Activated gamma-delta T cell treated with anti-CD3 and anti-CD28 coated beads, Interleukin-2, amount 50 U/mL, for 16 hours (primary cell): ENCODE measurements at places on chromosomes 6 and 20.

DNA sequence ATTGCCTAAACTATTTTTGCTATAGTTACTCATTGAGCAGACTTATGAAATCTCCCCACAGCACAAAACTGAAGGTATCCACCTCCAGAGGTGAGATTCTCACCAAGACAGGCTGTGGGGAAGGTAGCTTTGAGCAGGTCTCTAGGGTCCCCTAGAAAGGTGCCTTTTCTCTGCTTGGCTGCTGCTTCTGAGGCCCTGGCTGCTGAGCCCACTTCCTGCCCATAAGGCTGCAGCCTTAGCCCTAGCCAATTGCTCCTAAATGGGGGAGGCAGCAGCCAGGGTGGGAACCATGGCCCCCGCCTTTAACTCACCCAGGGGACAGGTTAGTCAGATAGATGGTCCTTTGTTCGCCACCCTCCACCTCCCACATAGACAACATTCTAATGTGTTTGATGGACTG, 3.6 kb downstream of the NT5E start:
- DNase-seq: no peak

GRCh38 chr6:79461205-79461604, 76.0 kb downstream of the LCA5 start:
- no peak for DNase-seq

- no peak for DNase-seq
Measured at GRCh38 chr6:44024574-44025219, 102.6 kb downstream of the MRPL14 start.

DNA sequence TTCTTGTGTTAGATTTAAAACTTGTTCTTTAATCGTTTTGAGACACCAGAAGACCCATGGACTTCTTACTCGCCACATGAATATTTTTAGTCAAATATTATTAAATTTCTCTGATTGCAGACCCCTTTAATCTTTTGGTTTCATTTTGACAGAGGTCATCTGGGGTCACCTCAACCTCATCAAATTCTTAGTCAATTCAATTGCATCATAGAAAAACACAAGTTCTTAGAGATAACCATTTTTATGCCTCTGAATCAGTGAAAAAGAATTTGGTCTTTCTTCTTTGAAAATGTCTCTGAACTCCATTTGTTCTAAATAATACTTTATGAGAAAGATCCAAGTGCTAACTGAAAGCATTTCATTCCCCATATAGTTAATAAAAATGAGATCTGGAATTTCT, 55.2 kb upstream of the CBLN4 start:
- DNase-seq: no peak

DNA sequence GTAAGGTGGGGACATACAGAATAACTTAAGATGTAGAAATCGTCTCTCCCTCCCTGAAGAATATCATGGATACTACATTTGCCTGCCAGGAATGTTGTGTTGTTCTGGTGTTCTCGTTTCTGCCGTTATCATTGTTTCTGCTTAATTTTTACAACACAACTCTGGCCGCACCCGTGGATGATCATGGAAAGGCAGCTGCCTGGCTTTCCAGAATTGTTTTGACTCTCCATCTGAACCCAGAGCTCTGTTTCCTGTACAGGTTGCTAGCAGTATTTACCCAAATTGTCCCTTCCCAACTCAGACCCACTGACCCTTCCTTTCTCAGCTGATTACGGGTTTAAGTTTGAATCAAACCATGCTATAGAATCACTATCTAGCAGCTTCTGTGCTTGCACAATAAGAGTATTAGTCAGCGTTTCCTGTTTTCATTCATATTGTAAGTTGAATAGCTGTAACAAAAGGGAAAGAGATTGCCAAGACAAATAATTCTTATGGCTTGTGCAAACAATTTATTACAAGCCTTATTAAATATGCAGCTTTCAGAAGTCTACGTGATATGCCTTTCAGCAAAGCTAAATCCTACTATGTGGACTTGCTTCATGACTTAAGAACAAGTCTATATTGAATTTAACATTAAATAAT, 139.0 kb downstream of the MTHFD1L start:
- DNase-seq: no peak

- no peak for DNase-seq
Measured at GRCh38 chr6:2611092-2611491, 139.6 kb downstream of the MYLK4 start.

DNA sequence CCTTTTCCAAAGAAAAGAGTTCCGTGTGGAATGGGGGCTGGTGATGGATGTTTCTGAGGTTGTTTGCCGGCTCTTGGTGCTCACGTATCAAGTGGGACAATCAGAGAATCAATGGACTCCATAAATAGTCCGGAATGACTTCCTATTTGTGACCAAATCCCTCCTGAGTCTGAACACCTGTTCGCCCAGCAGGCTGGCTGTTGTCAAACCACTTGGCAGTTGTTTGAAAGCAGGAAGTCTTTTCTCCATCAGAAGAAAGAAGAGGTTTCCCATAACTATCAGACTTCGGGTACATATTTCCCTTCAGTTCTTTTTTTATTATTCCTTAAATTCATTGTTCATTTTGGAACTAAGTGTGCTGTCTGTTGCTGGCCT, 154.7 kb upstream of the RIN2 start:
- no peak for DNase-seq
